Stimulated activated CD8-positive, alpha-beta memory T cell treated with anti-CD3 and anti-CD28 coated beads, Interleukin-15, amount 100 ng/mL, for 1 hour (primary cell): ENCODE measurements at places on chromosomes 4 and X.

DNA sequence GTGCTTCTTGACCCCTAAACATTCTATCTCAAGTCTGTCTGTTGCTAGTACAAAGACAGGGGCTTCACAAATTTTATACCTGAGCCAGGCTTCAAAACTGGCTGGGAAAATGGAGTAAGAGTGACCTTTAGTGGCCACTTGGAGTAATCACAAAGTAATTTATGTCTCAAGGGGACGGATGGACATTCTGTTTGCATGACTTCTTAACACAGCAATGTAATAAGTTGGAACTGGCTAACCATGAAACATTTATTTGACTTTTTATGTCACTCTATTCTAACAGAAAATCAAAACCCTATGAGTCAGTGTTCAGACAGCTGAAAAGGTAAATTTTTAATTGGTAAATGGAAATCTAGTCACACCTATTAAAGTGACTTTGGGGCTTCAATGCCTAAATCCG, 600.6 kb downstream of the ANKRD50 start:
- DNase-seq, result no peak

DNA sequence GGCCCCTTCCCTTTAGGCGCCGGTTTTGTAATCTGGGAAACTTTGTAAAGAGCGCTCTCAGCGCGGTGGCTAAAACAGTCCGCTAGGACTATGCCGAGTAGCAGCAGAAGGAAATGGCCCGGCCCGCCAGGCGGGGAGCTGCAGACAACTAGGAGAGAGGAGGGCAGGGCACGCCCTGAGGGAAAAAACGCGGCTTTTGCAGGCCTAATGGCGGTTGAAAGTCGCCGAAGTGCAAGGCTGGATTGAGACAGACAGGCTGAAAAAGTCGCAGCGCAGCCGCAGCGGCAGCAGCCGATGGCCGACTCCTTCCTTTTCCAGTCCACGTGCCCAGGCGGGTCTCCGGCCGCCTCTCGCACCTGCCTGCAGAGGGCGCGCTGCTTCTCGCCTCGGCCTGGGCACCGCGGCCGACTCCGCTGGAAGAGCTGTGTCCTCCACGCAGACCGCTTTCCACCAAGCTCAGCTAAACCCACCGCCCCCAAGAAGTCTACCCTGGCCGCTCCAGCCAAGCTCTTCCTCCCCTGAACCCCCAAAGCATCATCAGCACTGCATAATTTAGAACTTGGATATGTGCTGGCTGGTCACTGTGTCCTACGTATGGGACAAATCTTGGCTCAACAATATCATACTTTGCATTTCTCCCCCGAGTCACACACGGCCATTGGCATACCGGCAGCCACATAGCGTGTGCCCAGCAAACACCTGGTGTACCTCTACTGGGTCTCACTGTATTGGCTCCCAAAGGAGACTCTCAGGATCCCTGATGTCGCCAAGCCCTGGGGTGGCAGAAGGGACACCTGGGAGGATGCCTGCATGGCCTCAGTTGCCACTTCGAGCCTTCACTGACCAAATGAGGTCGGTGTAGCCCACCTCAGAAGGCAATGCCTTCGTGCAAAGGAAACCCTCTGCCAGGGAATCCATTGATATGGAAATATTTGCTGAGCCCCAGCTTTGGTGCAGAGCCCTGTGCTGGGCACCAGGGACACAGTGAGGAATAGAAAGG, 14.5 kb downstream of the SLC25A5 start:
- DNase-seq, result peak; percentile 14

- no peak for DNase-seq
These were observed 104.1 kb downstream of the PHOX2B start for GRCh38 chr4:41644288-41644914.

DNA sequence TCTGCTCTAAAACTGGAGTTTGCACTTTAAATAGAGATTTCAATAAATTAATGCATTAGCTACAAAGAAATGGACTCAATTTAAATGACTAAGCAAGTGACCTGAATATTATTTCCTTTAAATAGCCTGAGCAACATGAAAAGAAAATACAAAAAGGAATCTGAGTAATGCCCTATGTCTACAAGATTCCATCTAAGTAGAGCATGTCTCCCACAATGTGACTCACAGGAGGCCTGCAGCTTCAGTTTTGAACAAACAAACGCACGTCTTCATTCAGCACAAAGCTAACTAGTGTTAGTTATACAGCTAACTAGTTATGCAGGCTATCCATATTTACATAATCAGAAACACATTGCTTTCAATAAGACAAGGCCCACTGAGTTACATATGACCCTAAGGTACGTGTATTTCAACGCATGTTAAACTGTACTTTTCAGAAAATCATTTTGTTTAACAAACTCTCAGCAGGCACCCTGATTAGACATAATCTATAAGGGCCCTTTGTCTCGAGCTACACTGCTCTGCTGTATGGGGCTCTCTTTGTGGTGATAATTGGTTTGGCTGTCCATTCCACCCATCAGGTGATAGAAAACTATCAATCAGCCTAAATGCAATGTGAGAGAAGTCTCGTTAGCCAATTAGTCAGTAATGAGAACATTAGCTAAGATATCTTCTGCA, 116.5 kb downstream of the MAML3 start:
- no peak for DNase-seq

DNA sequence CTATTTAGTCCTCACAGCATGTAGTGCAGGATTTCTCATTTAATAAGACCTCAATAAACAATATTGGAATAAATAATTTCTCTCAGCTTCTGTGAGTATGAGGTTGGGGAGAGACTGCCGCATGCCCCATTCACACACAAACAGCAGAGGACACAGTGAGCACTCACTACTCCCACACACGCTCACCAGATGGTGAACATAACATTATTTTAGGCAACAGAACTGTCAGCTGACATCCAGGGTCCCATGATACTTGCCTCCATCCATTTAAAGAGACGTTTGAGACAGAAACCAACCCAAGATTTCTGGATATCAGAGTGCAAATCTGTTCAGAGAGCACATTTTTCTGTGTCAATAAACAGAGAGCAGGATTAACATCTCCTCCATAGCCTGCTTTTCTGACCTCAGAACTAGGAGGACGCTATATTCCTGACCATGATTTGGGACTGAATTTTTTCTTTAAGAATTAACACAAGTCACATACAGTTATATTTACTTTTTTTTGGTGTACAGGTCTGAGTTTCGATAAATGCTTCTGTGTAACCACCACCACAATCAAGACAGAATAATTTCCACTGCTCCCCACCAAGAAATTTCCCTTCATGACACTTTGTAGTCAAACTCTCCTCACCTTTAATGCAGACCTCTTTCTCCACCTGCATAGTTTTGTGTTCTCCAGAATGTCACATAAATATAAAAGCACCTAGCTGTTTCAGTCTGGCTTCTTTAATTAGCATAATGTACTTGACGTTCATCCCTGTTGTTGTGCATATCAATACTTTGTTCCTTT, 16.7 kb downstream of the GPRIN3 start:
- no peak for DNase-seq

- no peak for DNase-seq
These were observed 1.0 kb upstream of the IL13RA1 start for GRCh38 chrX:118726396-118726795.
